ENCODE measurements at places on chromosomes 1 and 21.

DNA sequence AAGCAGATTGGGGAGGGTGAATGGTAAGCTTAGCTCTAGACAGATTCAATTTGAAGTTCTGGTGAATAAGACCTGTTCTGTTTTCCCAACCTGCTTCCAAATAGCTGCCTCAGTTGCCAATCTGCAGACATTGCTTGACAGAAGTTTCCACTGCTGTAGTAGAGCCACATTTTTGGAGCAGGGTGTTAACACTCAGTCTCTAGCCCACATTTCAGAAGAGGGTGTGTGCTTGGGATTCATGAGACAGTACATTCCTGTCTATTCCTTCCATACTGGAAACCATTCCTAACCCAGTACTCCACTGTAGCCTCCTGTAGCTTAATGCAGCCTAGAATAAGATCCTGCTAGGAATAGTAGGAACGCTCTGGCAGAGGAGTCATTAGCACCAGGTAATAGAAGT, 450.5 kb downstream of the NUF2 start:
- DNase-seq = no peak

- no peak for DNase-seq
Observed at GRCh38 chr1:7729761-7730160, 41.3 kb upstream of the VAMP3 start.

DNA sequence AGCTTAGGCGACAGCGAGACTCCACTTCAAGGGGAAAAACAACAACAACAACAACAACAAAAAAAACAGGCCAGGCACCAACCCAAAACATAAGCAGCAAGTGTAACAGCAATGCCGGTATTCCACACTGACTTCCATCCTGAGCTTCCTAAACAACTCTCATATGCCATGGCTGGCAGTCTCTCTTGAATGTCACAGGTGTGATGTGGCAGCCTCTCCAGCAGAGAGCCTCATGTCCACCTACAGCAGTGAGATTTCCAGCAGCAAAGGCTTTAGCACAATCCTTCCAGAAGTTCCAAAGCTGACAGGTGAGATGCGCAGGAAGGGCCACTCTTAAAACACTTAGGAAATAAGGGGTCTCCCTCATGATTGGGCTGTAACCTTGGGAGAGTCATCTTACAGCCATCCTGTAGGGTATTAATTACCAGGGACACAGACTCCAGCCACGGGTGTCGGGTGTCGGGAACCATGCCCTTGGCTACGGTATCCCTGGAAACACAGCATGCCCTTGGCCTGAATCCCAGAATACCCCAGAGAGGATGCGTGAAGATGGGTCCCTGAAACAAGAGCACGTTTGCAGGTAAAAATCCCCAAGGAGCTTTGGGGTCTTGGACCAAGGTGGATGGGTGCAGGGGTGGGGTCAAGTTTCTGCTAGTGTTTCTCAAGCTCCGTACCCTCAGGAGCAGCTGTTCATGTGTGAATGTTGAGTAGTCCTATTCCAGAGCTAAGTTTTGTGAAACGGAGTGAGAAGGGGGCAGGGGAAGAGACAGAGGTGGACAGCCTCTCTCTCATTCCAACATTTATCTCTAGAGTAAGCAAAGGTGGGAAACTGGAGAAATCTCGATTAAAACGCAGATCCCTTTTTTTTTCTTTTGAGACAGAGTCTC, 31.4 kb downstream of the CLSTN1 start:
- DNase-seq = no peak

GRCh38 chr1:209825591-209826434, 2.0 kb upstream of the UTP25 start:
- no peak for DNase-seq

DNA sequence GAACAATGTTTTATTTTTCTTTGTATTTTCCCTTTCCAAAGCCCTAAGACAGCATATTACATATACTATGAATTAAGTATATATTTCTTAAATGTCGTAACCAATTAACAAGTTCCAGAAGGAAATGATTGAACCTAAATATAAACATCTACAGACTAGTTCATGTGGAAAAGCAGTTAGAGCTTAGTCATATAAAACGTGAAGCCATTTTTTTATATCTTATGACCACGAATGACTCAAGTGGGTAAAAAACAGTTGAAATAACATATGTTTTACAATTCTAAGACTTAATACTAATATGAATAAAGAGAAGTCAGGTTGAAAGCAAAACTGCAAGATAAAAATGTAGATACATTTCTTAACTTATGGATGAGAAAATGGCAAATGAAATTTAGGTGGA, 307.3 kb downstream of the BRINP3 start:
- no peak for DNase-seq

DNA sequence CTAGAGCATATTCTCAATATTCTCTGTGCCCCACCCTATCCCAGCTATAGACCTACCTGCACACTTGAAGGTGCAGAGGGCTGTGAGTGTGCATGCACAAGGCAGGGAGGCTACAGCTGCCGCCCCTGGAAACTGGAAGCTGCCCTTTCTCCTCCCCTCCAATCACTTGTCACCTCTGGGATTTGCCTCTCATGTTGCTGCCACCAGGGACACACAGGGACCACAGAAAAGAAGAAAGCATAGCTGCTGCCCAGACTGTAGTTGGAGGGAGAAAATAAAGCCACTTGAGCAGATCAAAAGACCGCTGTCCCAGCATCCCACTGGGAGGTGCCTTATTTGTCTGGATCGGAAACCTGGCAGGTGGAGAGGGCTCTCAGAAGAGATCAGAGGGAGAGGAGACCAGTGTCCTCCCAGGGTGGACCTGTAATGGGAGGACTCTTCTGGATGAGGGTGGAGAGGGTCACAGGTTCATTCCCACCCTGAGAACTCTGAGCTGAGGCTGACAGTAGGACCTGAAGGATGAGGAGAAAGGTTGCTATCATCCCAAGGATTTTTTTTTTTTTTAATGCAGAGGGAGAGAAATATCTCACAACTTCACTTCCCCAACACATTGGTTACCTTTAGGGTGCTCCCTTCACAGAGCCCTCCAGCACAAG, 7.6 kb upstream of the INPP5B start:
- no peak for DNase-seq
